ENCODE measurements at places on chromosomes 5 and 9.

DNA sequence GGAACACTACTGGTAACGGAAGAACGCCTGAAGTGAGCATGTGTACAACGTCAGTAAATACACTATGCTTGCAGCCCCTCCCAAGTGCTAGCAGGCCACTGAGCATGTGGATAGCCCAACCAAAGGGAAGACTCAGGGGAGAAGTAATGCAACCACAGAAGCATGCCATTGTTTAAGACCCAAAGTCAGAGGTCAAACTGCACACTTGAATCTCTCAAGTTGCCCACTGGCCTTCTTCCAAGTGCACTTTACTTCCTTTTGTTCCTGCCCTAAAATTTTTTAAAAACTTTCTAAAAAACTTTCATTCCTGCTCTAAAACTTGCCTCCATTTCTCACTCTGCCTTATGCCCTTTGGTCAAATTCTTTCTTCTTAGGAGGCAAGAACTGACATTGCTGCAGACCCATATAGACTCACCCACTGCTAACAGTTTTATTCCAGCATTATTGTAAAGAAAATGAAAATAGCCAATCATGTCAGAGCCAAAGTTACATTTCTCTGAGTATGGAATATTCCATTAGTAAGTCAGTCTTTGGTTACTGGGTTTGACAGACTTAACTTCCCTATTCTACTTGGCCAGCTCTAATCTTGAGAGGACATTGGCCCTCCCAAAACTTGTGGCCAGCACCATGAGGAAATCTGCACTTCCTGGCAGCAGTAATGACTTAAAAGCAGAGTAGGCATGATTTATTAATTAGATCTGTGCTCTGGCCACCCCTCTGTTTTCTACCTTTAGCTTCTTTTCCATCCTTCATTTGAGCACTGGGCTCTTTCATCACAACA, 76.9 kb downstream of the TSSK1B start:
- DNase-seq, result no peak

DNA sequence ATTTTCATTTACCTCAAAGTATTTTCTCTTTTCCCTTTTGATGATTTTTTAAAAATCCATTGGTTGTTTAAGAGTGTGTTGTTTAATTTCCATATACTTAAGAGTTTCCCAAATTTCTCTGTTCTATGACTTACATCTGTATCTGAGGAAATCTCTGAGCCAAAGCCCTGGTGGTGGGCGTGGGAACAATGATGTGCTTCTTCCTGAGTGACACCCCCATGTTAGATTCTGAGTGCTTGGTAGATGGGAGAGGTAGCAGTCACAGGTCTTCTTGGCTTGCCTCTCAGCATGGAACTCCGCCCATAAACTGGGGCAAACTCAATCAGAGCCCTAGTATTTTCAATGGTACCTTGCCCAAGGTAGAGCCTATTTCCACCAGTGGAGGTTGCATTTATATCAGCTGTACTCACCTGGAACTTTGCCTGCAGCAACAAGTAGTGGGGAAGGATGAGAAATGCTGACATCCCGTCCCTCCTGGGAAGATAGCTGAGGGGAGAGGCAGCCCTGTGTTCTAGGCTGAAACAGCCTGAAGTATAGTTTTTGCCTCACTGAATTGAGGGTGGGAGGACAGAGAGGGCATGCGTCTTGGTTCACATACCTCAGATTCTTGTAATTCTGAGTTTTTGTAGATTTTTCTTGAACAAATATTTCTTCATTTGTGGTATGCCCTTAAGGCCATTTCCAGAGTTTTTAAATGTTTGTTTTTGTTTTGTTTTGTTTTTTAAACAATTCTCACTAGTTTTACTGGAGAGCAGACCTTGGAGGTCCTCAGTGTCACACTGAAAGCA, 26.4 kb downstream of the C9orf43 start:
- DNase-seq, result no peak

- no peak for DNase-seq
Measured at GRCh38 chr9:113317777-113318176, 14.6 kb upstream of the RNF183 start.

- DNase-seq, result no peak
Measured at GRCh38 chr9:95907794-95908193, 32.3 kb downstream of the ERCC6L2 start.

DNA sequence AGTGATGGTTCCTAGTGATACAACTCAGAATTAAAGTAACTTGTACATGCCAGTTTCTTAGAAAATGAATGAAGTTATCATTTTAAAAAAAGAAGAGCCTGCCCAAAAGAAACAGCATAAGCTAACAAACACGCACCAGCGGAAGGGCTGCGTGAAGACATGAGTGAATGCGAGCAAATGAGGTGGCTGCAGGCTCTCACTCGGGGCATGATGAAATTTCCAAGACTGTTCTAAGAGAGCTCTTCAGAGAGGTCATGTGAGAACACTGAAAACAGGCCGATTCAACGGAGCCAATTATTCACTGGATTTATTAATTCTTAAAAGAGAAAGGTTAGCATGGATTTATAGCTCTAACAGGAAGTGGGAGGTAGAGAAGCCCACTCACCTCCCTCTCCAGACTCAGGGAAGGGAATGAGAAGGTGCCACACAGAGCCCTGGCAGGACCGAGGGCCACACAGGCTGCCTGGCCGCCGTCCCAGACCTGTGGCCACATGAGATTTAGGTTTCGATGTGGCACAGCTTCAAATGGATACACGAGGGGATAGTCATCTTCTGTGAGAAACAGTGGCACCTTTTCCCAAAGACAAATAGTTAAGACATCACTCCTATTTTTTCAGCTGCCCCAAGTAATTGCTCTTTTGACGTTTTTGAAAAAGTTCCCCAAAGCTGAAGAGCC, 55.5 kb downstream of the HABP4 start:
- DNase-seq, result no peak

DNA sequence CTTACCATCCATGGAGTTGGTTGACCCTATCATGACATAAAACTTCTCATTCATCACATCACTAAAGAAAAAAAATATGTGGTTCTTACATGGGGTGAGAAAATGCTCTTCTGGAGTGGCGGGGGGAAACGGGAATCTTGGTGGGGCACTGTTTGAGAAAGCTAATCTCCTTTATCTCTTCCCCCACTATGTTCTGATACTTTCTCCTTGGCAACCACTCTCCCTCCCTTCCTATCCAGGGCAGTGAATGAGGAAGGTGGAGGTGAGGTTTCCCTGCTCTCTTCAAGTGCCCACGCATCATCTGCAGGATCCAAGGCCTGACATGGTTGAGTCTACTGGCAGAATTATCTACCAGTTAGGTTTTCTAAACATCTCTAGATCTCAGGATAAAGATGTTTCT, 220.8 kb upstream of the TBCA start:
- DNase-seq, result no peak

Data from activated naive CD8-positive, alpha-beta T cell treated with anti-CD3 and anti-CD28 coated beads for 36 hours (primary cell).